ENCODE measurements at places on chromosomes 4 and X. TPM values are rescaled to one million over a fixed set of nuclear protein-coding genes. Genes with fewer than 3 reads are reported as not detected.

GRCh38 chrX:119775517-119776238 lies 15.8 kb downstream of the RPL39 start:
- H3K4me1 ChIP-seq, result no peaks in the 10 kb centered on the region
- no peaks in the 10 kb centered on the region for H3K27me3 ChIP-seq
- H3K4me3 ChIP-seq, result no peak overlapping the region
- peak overlapping the region; percentile 28 for H3K27ac ChIP-seq
- DNase-seq, result no peak

GAGE13 gene
- not detected for total RNA-seq

DNA sequence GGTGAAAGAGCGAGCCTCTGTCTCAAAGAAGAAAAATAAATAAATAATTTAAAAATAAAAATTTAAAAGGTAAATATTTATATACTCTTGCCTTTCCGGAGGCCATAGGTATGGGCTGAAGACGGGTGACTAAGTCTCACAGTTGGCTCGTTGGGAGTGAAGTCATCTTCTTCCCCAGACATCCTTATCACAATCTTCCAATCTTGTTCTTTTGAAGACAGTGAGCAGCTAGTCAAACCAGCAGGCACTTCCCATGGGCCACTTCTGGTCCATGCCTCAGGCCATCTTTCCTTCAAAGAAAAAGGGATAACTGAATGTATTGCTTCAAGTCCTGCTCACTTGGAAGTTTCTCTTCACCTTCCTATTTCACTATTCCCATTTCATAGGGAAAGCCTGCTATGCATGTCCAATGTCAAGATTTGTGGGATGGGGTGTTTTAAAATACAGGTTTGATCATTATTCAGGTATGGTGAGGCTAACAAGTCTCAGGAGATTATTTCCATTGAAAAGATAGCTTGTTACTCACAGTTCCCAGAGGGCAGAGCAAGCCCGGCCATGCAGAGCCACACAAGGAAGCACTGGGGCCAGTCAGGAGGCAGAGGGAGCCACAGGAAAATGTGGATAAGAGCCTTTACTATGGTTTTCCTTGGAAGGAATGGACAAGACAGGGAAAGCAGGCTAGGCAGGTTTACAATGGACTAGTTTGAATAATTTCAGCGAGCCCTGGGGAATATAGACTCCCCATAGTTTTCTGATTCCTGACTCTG lies 33.3 kb upstream of the VCX2 start:
- no peaks in the 10 kb centered on the region for H3K36me3 ChIP-seq
- DNase-seq, result no peak
- H3K27ac ChIP-seq, result no peak overlapping the region
- no peaks in the 10 kb centered on the region for H3K27me3 ChIP-seq
- no peaks in the 10 kb centered on the region for H3K4me1 ChIP-seq

MAGEE2 gene
- not detected for total RNA-seq

Data from upper lobe of left lung (tissue), 6 donors.